ENCODE measurements at places on chromosomes 1 and 21.

GRCh38 chr1:218494449-218494852, 149.3 kb downstream of the TGFB2 start:
- no peak for DNase-seq

DNA sequence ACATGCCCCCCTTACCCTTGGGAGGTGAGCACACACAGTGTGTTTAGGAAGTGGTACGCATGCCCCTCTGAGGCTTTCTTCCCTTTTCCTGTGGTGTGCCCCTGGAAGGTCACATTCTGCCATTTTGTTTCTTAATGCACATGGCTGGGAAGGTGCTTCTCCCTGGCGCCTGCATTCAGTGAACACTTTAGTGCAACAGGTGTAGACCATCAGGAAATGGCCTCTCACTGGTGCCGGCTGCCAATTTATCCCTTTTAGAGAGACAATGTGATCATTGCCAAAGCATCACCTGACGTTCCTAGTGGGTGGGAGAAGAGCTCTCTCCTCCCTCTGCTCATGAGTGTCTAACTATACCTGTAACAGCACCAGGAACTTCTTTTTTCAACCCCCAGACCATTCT, 51.8 kb upstream of the PDE9A start:
- no peak for DNase-seq

DNA sequence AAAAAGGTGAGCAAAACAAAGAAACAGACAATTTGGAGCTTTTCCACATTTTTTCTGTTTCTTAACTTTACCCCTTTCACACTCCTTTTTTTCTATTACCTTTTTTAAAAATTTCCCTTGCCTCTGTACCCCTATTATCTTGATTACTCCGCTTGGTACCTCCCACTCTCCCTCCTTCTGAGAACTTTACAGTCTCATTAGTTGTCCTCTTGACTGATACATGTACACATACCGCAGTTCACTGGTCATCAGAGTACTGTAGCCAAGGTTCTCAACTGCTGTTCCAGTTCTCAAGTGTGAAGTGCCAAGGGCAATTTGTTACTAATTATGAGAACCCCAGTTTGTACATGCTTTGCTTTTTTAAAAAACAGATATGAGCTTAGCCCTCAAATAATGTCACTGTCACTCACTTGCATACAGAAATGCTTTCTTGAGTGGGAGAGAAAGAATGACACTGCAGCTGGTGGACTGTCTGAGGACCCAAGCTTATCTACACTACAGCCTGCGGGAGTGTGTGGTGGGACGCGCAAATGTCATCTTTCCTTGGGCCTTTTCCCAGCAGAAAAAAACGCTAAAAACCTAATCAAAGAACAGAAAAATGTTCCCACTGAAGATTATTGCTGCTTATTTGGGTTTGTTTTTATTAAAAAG, 160.8 kb downstream of the DISP1 start:
- peak; percentile 27 for DNase-seq

- DNase-seq = no peak
Measured at GRCh38 chr1:37238364-37239224, 204.3 kb upstream of the GRIK3 start.

- DNase-seq = no peak
Measured at GRCh38 chr1:34845131-34845901, 14.2 kb downstream of the SMIM12 start.

DNA sequence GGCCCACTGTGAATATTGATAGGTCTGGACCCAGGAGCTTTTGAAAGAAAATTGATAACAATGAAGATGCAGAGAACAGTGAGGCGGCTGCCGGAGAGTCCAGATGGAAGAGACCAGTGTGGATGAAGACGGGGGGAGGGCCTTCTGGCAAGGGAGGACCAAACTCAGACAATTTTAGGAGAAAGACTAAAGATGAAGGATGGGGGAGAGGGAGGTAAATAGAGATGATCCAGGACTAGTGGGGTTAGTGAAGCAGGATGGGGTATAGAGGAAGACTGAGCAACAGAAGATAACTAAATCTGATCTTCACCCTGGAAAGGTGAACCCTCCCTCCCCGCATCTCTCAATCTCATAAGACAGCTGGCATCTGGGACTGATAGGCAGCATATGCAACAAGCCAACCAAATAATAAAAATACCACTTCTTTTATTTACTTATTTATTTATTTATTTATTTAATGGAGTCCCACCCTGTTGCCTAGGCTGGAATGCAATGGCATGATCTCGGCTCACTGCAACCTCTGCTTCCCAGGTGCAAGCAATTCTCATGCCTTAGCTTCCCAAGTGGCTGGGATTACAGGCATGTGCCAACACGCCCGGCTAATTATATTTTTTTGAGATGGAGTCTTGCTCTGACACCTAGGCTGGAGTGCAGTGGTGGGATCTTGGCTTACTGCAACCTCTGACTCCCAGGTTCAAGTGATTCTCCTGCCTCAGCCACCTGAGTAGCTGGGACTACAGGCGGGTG, 10.5 kb downstream of the EIF3I start:
- DNase-seq = no peak

- DNase-seq = no peak
Measured at GRCh38 chr1:163471779-163472650, 150.3 kb downstream of the NUF2 start.

- DNase-seq = no peak
Measured at GRCh38 chr1:62382658-62382955, 54.2 kb upstream of the USP1 start.

GRCh38 chr1:247681288-247681897, 1.9 kb upstream of the OR13G1 start:
- DNase-seq = peak; percentile 4

GRCh38 chr1:32746130-32746529, 43.6 kb upstream of the SYNC start:
- no peak for DNase-seq

GRCh38 chr1:43533584-43533983, 2.9 kb downstream of the PTPRF start:
- DNase-seq = no peak

Data from AG10803 (cell line).